ENCODE measurements at places on chromosomes 6 and 20.

GRCh38 chr20:38067717-38068365, 34.3 kb downstream of the RPRD1B start:
- DNase-seq: no peak

GRCh38 chr20:62603907-62604785, 38.2 kb upstream of the SLCO4A1 start:
- no peak for DNase-seq

DNA sequence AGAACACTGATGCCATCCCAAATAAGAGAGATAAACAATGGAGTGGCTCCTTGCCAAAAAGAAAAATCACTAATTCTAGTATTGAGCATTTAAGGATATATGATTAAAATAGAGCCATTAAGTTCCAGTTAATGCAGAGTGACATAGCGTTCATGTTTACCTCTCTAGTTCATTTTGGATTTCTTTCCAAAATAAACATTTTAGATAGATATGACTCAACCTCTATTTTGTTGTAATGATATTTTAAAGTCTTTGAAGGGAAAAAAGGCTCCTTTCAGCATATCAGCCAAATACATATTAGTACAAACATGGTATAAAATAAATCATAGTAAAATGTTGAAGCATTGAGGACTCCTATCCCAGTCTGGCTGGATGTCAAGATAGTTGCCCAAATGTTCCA, 33.4 kb downstream of the RWDD2A start:
- DNase-seq: no peak

DNA sequence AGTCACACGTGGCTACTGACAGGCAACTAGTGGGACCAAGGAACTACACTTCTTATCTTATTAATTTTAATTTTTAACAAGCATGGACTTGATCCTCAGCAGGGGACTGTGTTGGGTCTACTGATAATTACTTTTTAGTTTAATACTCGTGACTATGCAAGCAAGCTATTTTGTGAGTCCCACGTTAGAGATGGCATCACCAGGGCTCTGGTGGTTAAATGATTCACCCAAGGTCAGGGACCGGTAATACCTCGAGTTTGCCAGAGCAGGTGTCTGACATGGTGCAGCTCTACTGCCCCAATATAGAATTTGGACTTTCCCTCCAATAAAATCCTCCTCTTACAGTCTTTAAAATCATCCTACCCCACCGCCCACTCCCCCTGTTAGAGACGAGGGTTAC, 98.6 kb upstream of the RIN2 start:
- no peak for DNase-seq

- no peak for DNase-seq
Measured at GRCh38 chr20:13118676-13119075, 102.4 kb upstream of the ISM1 start.

DNA sequence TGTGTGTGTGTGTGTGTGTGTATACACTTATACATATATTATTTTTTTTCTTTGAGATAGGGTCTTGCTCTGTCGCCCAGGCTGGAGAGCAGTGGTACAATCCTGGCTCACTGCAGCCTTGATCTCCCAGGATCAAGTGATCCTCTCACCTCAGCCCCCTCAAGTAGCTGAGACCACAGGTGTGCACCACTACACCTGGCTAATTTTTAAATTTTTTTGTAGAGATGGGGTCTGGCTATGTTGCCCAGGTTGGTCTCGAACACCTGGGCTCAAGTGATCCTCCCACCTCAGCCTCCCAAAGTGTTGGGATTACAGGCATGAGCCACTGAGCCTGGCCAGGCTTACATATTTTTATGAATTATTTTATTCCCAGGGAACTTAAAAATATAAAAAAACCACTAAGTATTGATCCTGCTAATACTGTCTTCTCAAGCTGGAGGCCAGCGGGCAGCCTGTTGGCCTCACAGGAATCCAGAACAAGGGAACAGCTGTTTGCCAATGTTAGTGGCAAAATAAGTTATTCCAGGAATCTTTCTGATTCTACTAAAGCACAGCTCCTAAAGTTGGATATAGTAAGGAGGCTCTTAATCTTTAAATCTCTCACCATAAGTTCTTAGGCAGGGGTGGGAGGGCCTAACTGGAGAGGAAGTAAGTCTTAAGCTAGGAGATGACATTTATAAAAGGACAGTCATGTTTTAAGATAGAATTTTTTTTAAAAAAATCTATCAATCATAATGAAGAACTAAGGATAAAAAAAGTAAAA, 135.5 kb upstream of the NUP153 start:
- DNase-seq: no peak

GRCh38 chr6:20338156-20338555, 63.5 kb upstream of the E2F3 start:
- no peak for DNase-seq

DNA sequence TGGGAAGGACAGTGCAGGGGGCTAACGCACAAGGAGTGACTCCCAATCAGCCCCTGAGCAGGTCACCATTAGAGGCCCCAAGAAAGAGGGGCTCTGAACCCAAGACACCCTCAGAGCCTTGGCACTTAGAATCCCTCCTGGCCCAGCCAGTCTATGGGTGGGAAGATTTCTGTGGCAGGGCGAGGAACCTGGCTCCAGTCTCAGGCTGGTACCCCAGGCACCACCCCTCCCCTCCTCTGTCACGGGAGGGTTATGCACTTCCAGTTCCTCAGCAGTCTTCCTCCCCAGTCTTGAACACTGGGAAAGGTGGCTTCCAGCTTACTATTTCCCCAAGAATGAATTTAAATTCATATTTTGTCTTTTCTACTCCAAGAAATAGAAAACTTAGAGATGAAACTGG, 27.6 kb upstream of the SSTR4 start:
- no peak for DNase-seq

DNA sequence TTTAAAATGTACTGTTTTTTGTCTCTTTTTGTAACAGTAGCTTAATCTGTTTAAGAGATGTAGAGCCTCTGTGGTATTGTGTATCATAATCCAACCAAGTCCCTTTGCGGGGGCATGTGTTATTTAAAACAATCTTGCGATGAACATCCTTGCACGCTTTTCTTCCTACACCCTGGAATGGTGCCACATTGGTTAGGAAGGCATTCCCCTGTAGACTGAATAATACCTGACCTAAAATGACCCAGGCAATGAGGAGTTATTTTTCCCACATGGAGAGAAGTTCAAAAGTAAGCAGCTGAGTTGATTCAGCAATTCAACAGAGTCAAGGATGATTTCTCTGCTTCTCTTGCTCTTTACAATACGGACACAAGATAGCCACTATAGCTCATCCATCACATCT, 142.0 kb upstream of the PMEPA1 start:
- no peak for DNase-seq

GRCh38 chr20:46939031-46939965, 44.7 kb downstream of the EYA2 start:
- peak; percentile 36 for DNase-seq

DNA sequence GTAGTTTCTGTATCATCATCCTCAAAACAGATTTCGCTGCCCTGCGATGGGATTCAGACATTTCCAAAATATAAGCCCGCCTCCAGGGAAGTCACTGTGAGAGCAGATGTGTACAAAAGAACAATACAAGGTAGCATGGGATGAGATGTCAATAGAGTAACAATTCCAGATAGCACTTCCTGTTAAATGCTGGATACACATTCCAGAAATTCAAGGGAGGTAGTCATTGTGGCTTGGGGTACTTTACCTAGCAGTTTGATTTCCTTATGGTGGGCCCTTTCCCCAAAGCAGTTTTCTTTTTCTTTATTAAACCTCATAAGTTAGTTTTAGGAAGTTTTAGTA, 2.5 kb downstream of the RNF217 start:
- no peak for DNase-seq

DNA sequence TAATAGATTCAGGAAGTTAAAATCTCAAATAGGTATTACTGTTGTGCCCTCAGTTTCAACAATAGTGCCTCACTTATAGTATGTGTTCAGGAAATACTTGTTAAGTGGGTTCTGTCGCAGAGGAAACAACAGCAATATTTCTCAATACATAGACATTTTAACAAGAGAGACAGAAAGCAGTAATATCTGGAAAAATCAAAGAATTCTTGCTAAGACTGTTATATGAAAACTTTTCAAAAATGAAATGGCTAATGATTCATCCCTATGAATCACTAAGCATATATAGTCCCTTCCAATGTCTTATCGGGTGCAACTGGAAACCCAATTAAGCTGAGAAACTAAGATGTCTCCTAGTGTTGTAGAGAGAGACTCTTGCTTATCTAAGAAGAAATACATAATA, 668.9 kb downstream of the TFAP2A start:
- no peak for DNase-seq

GRCh38 chr6:47587493-47587892, 109.9 kb downstream of the CD2AP start:
- no peak for DNase-seq

DNA sequence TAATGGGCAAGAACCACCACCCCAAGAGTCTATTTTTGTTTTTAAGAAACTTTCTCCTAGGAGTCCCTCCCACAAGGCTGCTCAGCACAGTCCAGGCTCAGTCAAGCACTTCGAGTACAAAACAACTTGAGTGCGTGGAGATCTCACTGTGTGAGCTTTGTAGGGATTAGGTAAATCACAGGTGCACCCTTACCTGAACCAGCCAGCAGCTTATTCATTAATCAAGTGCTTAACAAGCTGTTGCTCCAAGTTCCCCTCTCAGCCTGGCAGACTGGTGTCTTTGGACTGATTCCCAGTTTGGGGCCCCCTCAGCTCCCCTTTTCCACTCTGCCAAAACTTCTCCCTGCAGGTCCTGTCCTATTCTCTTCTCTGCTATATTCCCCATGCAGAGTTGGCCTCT, 133.1 kb downstream of the LY86 start:
- DNase-seq: no peak

DNA sequence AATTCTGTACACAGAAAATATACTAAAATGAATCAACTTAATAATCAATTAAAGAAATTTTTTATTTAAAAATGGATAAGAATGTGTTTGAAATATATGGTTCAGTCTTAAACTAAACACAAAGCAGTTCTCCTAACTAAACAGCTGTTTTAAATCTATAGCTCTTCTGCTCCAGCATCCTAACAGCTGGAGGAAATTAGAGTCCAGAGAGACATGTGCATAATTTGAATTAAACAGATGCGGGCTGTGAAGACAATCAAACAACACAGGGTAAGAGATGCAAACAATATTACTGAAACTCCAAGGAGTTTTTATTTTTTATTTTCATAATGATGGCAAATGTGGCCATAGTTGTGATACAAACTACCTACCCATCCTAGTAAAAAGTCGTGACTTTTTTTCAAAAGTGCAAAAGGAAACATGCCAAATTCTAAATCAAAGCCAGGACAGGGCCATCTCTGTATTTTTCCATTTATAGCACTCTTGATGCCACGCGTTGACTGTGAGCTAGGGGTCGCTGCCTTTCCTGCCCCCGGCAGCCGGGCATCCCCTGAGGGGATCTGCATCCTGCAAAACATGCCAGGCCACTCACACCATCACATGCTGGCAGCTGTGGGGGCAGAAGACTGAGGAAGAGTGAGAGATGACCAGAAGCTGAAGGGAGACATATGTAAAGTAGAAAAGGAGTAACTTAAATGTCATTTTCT, 310.6 kb downstream of the PRKN start:
- DNase-seq: no peak

- DNase-seq: no peak
Measured at GRCh38 chr20:10449270-10449669, 14.2 kb downstream of the SLX4IP start.

- DNase-seq: peak; percentile 28
Measured at GRCh38 chr20:33291830-33292355, 8.9 kb downstream of the BPIFB1 start.

DNA sequence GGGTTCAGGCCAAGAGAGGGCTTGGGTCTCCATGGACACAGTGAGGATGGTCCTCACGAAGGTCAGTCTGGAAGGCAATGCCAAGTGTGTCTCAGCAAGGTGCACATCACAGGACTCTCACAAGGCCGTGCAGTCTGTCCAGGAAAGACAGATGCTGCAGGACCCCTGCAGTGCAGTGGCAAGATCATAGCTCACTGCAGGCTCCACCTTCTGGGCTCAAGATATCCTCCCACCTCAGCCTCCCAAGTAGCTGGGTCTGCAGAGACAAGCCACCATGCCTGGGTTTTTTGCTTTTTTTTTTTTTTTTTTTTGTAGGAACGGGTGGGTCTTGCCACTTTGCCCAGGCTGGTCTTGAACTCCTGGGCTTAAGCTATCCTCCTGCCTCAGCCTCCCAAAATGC, 26.4 kb downstream of the ZMYND8 start:
- no peak for DNase-seq

- no peak for DNase-seq
Measured at GRCh38 chr6:24881376-24881775, 54.4 kb downstream of the RIPOR2 start.

DNA sequence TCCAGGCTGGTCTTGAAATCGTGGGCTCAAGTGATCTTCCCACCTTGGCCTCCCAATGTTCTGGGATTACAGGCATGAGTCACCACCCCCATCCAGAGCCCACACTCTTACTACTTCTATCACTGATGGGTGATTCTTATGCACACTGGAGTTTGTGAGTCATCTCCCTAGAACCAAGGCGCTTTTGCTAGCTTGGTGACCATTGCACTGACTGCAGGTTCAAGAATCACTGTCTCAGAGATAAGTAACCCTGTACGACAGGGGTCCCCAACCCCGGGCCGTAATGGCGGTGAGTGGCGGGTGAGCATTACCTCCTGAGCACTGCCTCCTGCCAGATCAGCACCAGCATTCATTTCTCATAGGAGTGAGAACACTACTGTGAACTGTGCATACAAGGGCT, 118.8 kb downstream of the MAP3K7 start:
- no peak for DNase-seq

DNA sequence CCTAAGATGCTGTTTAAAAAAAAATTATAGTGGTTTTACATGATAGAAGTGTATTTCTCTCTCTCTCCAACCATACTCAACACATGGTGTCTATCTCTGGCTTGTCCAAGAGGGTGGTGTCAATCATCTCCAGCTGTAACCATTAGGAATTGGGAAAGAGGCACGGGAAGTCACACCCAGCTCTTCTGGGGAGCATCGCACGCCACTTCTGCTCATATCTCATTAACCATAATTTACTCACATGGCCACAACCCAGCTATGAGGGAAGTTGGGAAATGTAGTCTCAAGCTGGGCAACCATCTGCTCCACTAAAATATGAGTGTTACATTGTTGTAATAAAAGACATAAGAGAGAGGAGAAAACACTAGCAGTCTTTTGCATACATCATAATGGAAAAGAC, 30.4 kb upstream of the TSHZ2 start:
- DNase-seq: no peak

DNA sequence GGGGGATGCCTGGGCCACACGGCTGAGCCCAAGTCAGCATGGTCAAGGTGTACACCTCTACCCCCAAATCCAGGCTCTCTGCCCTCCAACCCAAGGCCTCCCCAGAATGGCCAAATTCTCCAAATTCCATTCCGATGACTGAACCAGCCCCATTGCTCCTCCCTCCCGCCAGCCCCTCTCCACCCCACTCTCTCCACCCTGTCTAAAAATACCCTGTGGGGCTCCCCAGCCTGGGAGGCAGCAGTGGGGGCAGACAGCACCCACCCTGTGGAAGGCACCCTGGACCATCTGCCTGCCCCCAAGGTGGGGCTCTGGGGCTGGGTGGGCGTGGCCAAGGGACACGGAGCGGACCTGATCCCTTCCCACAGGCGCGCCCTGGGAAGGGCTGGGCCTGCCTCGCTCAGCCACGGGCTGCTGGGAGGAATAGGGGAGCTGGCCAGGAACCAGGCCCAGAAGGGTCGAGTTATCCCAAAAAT, 11.4 kb downstream of the TEAD3 start:
- DNase-seq: no peak

GRCh38 chr20:48919882-48920526, 1.5 kb upstream of the ARFGEF2 start:
- peak; percentile 15 for DNase-seq

Data from NT2/D1 (cell line).